Effector memory CD4-positive, alpha-beta T cell (primary cell): ENCODE measurements at places on chromosomes 13 and 19.

GRCh38 chr13:113192902-113193301, 15.6 kb downstream of the PCID2 start:
- DNase-seq = no peak

DNA sequence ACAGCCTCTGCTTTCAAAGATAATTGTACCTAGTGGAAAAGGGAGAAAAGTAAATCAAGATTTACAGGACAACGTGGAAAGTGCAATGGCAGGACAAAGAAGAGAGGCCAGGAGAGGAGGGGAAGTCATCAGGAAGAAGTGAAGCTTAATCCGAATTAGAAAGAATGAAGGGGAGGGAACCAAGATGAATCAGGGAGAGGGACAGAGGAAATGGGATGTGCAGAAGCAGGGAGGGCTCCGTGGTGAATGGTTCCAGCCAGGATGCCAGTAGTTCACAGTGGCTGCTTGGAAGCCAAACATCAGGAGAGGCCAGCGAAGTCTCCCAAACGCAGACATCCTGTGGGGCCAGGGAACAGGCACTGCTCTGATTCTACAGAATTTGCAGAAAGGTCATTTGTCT, 144.4 kb downstream of the LIG4 start:
- DNase-seq = no peak

DNA sequence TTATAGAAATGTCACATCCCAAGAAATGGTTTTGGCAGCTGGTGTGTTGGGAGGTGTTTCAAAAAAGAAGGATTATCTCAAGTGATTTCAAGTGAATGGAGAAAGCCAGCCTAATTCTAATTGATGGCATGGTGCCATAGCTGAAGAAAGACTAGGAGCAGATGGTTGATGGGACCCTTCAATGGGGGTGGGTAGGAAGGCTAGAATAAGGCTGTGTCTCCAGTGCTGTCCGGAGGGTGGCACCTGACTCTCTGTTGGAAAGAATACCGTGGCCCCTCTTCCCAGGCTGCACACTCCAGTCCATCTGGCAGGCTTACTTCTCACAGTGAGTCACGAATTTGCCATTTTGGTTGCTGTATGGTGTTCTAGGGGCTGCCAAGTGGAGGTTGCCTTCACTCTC, 51.0 kb upstream of the GPR12 start:
- no peak for DNase-seq

DNA sequence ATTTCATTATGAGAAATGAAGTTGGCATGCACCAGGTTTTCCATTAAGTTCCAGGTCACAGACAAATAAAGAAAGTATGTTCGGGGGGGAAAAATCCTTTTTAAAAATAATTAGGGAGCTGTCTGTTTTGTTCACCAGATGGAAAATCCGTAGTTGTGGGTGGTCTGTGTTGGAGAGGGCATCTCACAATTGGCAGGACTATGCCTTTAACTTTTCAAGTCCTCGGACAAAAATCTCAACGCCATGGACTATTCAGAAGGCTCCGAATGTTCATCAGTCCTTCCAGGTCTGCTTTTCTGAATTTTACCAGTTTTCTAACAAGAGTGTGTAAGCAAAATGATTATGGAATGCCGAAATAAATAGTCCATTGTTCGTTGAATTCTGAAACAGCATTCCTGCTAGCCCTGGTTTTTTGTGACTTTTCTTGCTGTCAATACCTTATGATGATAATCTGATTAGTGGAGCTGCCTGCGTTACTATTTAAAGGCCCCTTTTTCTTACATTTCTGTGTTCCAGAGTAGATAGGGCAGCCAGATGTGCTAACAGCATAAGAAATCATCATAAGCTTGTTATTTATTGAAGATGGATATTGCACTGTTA, 146.9 kb downstream of the TM9SF2 start:
- no peak for DNase-seq

GRCh38 chr13:85441975-85442374, 357.2 kb downstream of the SLITRK6 start:
- no peak for DNase-seq

DNA sequence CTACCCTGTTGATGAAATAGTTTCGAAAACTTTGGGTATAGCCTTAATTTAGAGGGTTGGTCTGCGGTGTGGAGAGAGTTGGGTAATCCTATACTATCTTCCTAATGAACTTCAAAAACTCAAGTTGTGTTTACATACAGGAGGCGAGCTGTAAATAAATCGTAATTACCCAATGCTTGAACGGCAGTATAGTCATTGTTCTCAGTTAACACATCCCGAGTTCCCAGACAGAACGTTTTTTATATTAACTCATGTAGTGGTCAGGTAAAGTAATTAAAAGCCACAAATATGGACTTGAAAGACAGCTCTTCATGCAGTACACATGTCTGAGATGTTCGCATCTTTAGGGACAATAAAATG, 1.5 kb downstream of the PDS5B start:
- DNase-seq = no peak

- DNase-seq = no peak
These were observed 1.2 kb downstream of the ZSWIM9 start for GRCh38 chr19:48171710-48172109.

- peak; percentile 94 for DNase-seq
These were observed at the start of gene TIMM13 for GRCh38 chr19:2427429-2428320. Gene TIMM13, minus strand, starts transcription at chr19:2427586. Its CDS starts 53 bp downstream, at chr19:2427533.

DNA sequence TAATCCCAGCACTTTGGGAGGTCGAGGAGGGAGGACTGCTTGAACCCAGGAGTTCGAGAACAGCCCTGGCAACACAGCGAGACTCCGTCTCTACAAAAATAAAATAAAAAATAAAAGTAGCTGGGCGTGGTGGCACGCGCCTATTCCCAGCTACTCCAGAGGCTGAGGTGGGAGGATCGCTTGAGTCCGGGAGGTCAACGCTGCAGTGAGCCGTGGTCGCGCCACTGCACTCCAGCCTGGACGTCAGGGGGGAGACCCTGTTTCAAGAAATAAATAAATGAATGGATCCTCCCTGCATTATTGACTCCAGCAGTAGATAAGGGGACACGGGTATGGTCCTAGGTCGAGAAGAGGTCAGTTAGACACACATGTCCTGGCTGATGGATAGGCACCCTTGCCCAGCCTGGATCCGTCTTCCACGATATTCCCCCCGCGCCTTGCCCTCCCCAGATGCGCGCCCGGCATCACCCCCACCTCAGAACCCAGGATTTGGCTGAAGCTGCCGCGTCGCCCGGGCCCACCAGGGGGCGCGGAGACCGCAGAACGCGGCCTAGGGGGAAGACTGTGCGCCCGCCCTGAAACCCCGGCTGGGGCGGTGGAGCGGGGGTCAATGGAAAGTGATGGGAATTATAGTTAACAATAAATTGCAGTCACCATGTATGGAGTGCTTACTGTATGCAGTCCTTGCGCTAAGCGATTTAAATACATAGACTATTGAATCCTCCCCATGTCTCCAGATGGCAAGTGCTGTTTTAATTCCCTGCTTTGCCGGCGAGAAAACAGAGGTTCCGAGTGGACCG, 2.1 kb upstream of the HOOK2 start:
- peak; percentile 70 for DNase-seq

GRCh38 chr19:45462174-45462573, 5.6 kb upstream of the FOSB start:
- no peak for DNase-seq

DNA sequence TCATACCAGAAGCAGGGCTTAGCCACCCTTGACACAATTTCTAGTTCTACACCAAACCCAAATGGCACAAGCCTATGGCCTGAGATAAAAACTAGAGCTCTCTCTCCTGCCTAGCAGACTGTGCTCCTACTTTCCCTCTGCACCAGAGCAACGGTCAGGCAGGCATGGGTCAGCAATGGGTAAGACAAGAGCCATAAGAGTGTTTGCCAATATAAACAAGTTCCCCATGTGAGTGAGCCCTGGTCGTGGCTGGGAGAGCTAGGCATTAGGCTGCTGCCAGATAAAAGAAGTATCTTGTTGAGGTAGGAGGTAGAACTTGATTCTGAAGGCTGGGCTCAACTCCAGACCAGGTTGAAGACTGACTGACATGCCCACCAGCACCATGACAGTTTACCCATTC, 1979.1 kb downstream of the OLFM4 start:
- no peak for DNase-seq

DNA sequence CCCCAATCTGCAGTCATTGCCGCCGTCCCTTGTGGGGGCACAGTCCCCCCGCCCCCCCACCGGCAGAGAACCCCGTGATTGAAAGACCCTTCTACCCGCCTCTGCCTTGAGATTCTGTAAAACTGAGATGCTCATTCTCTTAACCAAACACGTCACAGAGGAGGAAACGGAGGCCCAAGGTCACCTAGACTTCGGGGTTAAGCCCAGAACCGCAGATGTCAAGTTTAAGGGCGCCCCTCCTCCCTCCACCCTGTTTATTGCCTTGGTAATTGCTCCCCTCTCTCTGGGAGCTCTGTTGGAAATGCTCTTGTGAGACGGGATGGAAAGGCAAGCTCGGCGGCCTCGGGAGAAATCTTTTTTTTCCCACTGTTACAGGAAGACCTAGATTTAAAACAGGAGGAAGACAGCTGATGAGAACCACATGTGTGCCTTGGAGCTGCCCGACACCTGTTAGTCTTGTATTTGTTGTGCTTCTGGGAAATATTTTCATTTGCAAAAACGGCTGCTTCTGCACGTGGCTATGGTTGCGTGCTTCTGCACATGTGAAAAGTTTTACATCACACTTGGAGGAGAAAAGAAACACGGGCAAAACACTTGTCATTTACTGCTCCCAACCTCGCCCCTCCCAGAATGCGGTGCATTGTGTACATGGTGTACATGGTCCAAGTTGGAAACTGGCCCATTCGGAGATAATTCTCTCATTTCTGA, 1.1 kb upstream of the MED26 start:
- DNase-seq = no peak

- peak; percentile 49 for DNase-seq
These were observed 7.2 kb downstream of the MED29 start for GRCh38 chr19:39398297-39398864.

DNA sequence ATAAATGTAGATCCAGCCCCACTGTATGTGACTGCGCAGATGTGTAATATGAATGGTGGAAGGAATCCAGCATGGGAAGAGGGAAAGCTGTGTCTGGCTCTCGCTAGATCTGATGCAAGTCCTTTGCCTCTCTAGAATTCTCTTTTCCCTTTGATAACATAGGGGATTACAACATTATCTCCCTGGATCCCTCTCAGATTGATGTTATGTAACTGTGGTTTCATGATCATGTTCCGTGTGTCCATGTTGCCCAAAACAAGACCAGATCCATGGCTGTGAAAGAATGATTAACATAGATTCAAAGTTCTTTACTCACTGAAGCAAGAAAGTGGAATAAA, 184.0 kb upstream of the UBL3 start:
- DNase-seq = no peak

DNA sequence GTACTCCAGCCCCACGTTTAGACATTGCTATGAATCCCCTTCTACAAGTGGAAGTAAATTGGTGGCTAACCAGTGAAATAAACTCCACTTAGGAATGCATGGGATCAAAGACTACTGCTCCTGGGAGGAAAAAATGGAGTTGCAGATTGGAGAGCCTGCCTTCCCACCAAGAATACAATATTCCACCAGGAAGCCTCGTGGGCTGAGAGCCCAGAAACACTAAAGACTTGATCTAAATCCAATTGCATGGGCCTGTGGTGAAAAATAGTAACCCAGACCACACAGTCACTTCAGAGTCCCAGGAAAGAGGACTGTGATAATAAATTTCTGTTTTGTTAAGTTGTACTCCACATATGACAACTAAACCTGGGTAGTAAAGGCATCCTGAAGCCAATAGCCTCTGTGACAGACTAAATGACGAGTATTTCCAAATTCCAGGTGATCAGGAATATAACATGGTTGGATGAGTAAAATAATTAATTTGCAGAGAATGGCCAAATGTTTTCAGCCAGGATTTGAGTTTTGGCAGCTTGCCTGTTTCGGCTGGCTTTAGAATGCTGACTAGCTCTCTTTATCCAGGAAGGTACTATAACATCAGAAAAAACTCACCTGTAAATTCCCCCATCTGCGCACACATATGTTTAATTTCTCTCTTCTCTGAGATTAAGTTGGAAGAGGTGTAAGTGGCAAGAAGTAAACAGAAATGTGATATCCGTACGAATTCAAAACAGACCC, 480.3 kb downstream of the LIG4 start:
- no peak for DNase-seq

DNA sequence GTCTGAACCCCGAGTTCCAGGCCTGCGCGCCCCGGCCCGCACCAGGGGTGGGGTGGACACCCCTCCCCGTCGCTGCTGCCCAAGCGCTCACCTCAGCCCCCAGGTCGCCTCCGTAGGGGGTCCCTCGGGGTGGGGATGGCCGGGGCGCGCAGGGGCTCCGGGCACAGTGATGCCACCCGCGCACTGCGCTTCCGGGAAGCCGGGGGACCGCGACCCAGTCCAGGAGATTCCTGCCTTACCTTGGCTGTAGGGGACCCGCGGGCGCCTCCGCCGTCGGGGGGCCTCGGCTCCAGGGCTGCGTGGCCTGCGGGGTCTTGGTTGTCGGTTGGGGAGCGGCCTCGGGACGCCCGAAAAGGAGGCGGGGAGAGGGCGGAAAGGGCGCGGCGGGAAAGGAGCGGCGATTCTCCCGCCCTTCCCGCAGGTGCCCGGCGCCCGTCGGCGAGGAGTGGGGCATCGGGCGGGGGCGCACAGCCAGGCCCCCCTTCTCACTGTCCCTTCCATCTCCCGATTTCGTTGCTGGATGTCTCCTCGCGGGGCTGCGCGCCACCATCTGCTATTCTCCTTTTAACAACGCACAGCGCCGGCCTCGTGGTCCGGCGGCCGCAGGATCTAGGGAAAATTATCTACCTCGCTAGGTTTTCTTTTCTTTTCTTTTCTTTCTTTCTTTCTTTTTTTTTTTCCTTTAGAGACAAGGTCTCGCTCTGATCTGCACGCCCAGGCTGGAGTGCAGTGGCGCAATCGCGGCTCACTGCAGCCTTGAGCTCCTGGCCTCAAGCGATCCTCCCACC, at the start of gene KEAP1:
KEAP1 (minus strand) TSS at position 355 of the 788 bp plus-strand sequence. CDS start 3,323 bp downstream, outside the sequence.
- no peak for DNase-seq

GRCh38 chr19:57708641-57709361, at the start of gene ZNF154:
Gene ZNF154, minus strand, starts transcription at chr19:57709204. Its CDS starts 233 bp downstream, at chr19:57708971.
- DNase-seq = no peak

DNA sequence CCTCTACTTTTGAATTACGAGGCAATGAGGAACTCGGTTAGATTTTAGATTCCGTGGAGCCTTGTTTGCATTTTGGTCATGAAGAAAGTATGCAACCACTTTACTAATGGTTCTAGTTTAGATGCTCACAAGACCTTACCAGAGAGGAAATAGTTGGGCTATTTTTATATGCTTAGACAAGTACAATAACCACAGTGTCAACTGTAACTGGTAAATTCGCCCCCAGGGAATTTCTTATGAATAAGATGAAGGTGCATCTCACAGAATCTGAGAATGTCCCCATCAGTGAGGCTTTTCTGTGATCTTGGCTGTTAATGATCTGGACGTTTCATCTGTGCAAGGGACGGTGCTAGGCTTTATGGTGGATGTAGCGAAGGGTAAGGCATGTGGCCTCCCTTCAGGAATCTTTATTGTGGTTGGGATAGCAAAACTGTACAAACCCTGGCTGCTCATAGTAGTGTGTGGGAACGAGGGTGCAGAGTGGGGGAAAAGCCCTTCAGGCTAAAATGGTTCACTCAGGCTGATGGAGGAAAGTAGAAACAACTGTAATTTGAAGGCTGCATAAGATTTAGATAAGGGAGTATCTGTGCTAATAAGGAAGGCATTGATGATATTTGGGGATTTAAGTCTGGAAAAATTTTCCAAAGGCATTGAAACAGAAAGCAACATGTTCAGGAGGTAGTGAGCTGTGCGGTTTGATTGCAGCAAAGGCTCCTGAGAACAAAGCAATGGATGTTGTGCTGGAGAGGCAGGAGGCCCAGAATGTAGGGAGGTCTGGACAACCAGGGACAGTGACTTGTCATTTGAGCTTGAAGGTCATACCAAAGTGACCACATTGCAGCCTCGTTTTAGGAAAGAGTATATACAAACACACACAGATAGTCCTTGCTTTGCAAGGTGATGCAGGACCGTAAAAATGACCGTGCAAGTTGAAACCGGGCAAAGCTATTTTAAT, 28.4 kb downstream of the UBAC2 start:
- DNase-seq = no peak
